ENCODE measurements at places on chromosomes 4 and X. TPM values are rescaled to one million over a fixed set of nuclear protein-coding genes. Genes with fewer than 3 reads are reported as not detected.

Gene ETDB
- total RNA-seq = not detected

Gene FAM53A
- total RNA-seq = 1.7 TPM

Gene PPBP
- not detected for total RNA-seq

Gene C1QTNF7
- total RNA-seq = 0.22 TPM

Gene PGAM4
- not detected for total RNA-seq

Gene ABCE1
- 73.7 TPM for total RNA-seq

Gene PNCK
- not detected for total RNA-seq

Gene CXCL10
- total RNA-seq = 0.43 TPM

Gene GAGE12H
- total RNA-seq = not detected

Gene CENPVL1
- total RNA-seq = not detected

Gene RHOXF2
- not detected for total RNA-seq

Gene GAB3
- total RNA-seq = 0.44 TPM

Gene HMGN5
- total RNA-seq = 1.1 TPM

Gene FABP2
- not detected for total RNA-seq

Gene VEGFC
- 59.7 TPM for total RNA-seq

Gene TDO2
- total RNA-seq = 12.3 TPM

Gene DACH2
- total RNA-seq = 0.14 TPM

Gene SMR3B
- not detected for total RNA-seq

Gene RTL3
- not detected for total RNA-seq

Gene ZNF182
- 2.3 TPM for total RNA-seq

Gene LGI2
- not detected for total RNA-seq

Gene POU4F2
- total RNA-seq = not detected

Gene TLR6
- 5.4 TPM for total RNA-seq

Gene AGTR2
- total RNA-seq = not detected

Gene GUCY1A1
- 0.14 TPM for total RNA-seq
